Regular cardiac myocyte (primary cell): ENCODE measurements at places on chromosomes 1 and 21. TPM values are rescaled to one million over a fixed set of nuclear protein-coding genes. Genes with fewer than 3 reads are reported as not detected.

The SERPINC1 gene
- total RNA-seq, result not detected in 2 replicates

The BATF3 gene
- total RNA-seq, result 3.9 and 6.5 TPM in 2 replicates

The LCE1A gene
- not detected in 2 replicates for total RNA-seq

The CRNN gene
- total RNA-seq, result not detected in 2 replicates

The CELA3B gene
- total RNA-seq, result not detected in 2 replicates

The SIM2 gene
- total RNA-seq, result 0.19 and 5.4 TPM in 2 replicates

The PPIAL4G gene
- not detected in 2 replicates for total RNA-seq

The C1orf185 gene
- total RNA-seq, result not detected in 2 replicates

The RNU1-1 gene
- total RNA-seq, result under 0.01 TPM in 2 replicates

The IGSF3 gene
- 0.38 and 0.85 TPM in 2 replicates for total RNA-seq

The SLX9 gene
- total RNA-seq, result 6.5 and 30.1 TPM in 2 replicates

The TMEM269 gene
- under 0.01 TPM in 1 of 2 replicates, not detected in the other for total RNA-seq

The RGS4 gene
- total RNA-seq, result 919 and 1,715 TPM in 2 replicates

The LRRC40 gene
- 20.6 and 28.8 TPM in 2 replicates for total RNA-seq

The RNF186 gene
- not detected in 2 replicates for total RNA-seq

The SELENBP1 gene
- 18.8 and 19.7 TPM in 2 replicates for total RNA-seq

The TRIM67 gene
- total RNA-seq, result under 0.01 TPM in 1 of 2 replicates, not detected in the other

The OR2L5 gene
- not detected in 2 replicates for total RNA-seq

The CELSR2 gene
- 0.96 and 2.5 TPM in 2 replicates for total RNA-seq

The RPAP2 gene
- 7.1 and 10.4 TPM in 2 replicates for total RNA-seq

The KCNH1 gene
- 0.19 TPM in 1 of 2 replicates, not detected in the other for total RNA-seq

The TFF2 gene
- total RNA-seq, result not detected in 2 replicates

The CTTNBP2NL gene
- total RNA-seq, result 13.2 and 17.8 TPM in 2 replicates

The PLEKHN1 gene
- 0.28 and 0.58 TPM in 2 replicates for total RNA-seq

The HDGF gene
- 101 and 184 TPM in 2 replicates for total RNA-seq

The SLC44A5 gene
- total RNA-seq, result 0.38 and 0.56 TPM in 2 replicates

The FCRL5 gene
- total RNA-seq, result not detected in 2 replicates

The CRYBG2 gene
- under 0.01 TPM in 1 of 2 replicates, not detected in the other for total RNA-seq

The RNU1-3 gene
- total RNA-seq, result under 0.01 TPM in 2 replicates

The AGT gene
- 0.19 and 5.4 TPM in 2 replicates for total RNA-seq

The KCNT2 gene
- 0.58 and 2.8 TPM in 2 replicates for total RNA-seq

The BROX gene
- total RNA-seq, result 51.0 and 59.4 TPM in 2 replicates

The MXRA8 gene
- 121 and 141 TPM in 2 replicates for total RNA-seq

The SLC30A1 gene
- total RNA-seq, result 17.6 and 23.4 TPM in 2 replicates

The SMCP gene
- not detected in 2 replicates for total RNA-seq

The MYCL gene
- total RNA-seq, result 0.58 and 2.3 TPM in 2 replicates

The TRAF3IP3 gene
- not detected in 2 replicates for total RNA-seq

The SPRR2G gene
- total RNA-seq, result not detected in 2 replicates

The LINGO4 gene
- total RNA-seq, result not detected in 2 replicates

The NBPF10 gene
- total RNA-seq, result 2.5 and 3.1 TPM in 2 replicates
